ENCODE measurements at places on chromosomes 1 and 21. TPM values are rescaled to one million over a fixed set of nuclear protein-coding genes. Genes with fewer than 3 reads are reported as not detected.

DNA sequence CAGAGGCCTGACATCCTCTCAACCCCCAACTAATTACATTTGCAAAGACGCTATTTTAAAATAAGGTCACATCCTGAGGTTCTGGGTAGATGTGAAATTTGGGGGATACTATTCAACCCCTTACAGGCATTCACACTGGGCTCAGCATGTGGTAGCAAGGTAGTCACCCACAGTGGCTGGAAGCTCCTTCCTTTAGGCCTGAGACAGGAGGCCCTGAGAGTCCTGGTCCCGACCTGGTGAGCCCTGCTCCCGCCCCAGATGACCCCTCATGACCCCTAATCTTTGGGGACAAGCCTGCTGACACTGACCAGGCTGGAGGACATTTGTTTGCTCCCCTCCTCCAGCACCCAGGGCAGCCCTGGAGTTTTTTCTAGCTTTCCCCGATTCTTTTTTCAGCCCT, 225.9 kb downstream of the DYRK1A start:
- DNase-seq, result no peak

DNA sequence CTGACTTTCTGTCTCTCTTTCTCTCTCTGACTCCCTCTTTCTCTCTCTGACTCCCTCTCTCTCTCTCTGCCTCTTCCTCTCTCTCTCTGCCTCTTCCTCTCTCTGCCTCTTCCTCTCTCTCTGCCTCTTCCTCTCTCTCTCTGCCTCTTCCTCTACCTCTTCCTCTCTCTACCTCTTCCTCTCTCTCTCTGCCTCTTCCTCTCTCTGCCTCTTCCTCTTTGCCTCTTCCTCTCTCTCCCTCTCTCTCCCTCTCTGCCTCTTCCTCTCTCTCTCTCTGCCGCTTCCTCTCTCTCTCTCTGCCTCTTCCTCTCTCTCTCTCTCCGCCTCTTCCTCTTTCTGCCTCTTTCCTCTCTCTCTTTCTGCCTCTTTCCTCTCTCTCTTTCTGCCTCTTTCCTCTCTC, 18.6 kb upstream of the ANKRD45 start:
- DNase-seq, result no peak

Gene CYP4B1
- 3.1 TPM for polyA plus RNA-seq

DNA sequence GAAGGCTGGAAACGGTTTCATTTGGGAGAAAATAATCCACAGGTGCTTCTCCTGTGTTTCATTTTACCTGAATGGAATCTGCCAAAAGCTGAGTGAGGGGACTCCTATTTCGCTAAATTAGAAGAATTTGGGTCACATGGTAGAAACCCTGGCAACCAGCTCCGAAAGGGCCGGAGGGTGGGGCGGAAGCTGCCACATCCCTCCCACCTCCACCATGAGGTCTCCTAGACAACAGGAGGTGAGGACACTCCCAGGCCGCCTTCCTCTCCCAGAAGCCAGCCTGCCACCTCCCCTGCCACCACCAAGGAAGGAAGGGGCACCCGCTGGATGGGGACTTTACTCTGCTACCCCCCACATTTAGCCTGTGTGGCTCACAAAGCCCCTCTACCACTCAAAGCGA, 199.9 kb upstream of the ZC3H12A start:
- no peak for DNase-seq

- no peak for DNase-seq
These were observed 25.6 kb downstream of the LRRC42 start for GRCh38 chr1:53971718-53972117.

DNA sequence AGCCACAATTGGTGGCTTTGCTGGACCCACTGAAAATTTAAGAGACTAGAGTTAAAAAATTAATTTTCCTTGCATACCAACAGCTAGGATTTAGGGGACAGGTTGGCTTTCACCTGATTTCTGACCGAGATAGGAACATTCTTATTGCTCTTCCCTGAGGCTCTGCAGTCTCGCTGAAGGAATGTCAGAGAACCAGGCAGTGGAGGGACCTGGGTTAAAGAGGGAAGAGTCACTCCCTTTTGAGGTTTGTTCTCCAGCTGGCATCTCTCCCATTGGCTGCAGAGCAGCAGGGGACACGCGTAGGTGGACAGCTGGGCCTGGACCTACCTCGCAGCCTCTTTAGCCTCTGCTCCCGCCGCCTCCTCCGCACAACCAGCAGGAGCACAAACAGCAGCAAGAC, 207.5 kb downstream of the PCP4 start:
- DNase-seq, result no peak

DNA sequence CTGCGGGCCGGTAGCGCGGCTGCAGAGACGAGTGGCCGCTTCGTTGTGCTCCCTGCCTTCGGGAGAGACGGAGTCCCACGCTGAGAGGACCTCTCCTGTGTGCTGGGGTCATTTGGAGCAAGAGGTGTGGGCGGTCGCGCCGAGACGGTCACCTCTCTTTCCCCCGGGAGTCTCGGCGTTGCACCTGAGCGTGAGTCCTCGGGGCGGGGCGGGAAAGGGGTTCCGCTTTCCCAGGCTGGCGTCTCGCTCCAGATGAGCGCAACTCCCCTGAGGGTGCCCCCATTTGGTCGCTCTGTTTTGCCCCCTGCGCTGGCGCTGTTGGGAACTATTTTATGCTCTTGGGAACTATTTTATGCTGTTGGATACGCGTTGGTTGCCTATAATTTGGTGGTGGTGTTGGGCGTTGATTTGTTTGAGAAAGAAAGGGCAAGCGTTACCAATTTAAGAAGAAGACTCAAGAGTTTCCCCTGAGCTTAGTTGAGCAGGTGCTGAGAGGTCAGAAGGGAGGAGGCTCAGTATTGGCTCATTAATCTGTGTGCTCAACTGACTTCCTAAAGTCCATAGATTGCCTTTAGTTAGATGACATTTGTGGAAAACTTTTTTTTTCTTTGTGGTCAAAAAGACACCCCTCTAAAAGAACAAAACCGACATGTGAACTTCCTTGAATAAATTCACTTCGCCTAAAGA, 683 bp downstream of the LRRC8B start:
- peak; percentile 48 for DNase-seq

Gene SLC35F3
- polyA plus RNA-seq, result 0.31 TPM

DNA sequence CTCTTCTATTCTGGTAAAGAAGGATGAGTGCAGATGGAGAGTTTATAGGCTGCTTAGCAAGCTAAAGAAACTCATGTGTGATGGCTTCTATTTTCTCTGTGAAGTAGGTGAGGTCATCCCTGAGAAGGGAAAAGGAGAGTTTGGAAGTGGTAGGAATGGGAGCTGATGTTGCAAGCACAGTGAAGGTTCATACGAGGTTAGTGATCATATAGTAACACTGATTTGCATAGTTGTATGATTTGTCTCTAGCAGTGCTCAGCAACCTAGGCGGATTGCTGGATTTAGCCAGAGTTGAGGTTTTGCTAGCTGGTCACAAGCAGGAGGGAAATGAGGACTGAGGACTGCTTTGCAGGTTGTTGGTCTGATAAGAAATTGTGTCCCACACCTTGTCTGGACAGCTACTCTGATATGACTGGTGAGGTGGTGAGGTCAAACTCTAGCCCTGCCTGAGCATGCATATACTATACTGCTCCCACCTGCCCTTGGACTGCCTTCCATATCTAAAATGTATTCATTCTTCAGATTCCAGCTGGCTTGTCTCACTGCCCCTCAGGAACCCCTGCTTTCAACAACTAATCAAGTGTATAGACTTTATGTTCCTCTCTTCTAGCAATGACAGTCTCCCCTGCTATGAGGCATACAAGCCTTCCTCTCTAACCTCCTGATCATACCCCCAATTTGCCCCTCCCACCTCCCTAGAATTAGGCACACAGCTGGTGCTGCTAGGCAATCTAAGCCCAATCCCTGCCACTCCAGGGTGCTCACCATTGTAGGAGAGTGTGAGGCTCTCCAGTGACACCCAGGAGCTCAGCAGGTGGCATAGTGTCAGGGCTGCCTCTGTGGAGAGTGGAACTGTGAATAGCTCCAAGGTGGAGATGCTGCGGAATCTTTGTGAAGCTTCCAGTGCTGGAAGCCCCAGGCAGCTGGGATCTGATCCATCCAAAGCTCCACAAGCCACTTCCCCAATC, 18.5 kb downstream of the LRRC41 start:
- DNase-seq, result no peak

Gene OR1C1
- not detected for polyA plus RNA-seq

GRCh38 chr1:167090314-167090942, at the start of gene GPA33:
Gene GPA33, minus strand, starts transcription at chr1:167090377. Its CDS starts 90 bp downstream, at chr1:167090287.
- DNase-seq, result no peak
